ENCODE measurements at places on chromosomes 13 and 19.

DNA sequence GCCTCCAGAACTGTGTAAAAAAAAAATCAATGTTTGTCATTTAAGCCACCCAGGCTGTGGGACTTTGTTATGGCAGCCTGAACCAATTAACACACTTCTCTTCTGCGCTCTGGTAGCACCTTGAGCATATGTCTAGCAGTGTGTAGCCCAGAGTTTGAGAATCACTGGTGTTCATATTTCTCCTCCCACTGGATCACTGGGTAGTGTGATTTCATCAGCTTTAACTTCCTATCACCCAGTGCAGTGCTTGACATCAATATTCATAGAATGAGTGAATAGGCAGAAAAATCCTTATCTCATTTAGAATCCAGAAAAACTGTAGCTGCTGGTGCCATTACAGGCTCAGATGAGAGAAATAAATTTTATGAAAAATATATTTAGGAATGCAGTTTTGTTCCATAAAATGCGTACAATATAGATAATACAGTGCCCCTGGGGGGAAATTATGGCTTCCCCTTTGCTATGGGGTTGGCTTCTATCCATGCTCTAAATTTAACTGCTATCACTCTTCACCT, 30.7 kb upstream of the WASF3 start:
- no peak for DNase-seq

GRCh38 chr13:35714121-35714520, 237.6 kb upstream of the MAB21L1 start:
- no peak for DNase-seq

DNA sequence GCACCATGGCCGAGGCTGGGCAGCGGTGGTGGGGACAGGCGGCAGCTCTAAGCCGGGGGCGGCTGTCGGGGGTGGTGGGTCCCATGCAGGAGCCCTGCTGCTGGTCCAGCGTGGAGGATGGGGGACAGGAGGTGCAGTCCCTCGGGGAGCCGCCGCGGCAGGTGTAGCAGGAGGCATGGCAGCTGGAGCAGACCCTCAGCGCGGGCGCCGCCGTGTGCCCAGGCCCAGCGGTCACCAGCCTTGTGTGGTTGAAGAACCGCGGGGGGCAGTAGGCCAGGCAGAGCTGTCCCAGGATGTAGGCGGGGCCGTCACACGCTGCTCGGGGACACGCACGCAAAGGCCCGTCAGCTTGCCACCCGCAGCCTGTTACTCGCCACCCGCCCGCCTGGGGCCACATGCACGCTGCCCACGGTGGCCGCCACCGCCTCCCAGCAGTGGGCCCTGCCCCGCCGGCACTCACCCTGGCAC, 2.9 kb upstream of the C19orf25 start:
- DNase-seq = no peak

- no peak for DNase-seq
Measured at GRCh38 chr13:46759846-46760245, 37.1 kb downstream of the ESD start.

DNA sequence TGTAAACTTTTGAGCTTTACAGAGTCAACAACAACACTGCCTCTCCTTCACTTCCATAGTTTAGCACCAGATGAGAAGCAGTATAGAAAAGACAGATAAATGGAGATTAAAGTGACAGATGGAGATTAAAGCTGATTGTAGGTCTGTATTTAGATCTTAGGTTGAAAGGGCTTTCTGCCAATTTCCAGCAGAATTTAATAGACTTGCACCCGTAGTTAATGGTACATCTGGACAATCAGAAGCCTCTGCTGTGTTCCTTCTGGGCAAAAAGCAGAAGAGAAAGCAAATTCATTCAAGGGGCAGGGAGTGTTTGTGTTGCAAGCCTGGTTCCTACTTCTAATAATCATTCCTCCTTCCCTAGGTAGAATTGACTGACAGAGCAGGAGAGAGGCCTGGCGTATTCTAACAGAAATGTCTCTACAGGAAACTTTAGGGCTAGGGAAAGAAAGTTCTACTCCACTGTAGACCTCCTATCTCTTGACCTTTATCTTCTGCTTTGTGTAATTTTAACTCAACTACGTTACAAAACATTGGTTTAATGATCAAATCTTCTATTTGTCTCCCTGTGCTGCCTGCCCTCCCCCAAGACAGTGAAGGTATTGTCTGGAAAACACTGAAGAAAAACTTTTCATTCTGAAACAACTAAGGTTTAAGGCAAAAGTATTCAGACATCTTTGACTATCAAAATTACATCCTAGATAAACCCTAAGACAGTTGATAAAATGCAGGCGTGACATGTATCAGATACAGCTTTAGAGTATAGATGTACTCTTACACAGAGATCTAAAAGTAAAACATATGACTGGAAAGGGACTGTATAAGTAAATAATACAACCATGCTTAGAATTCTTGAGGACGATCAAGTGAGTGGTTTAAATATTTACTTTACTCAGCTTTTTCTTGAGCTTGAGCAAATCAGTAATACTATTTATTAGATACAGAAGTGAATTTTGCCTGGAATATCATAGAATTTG, 44.4 kb downstream of the GPC6 start:
- no peak for DNase-seq

- no peak for DNase-seq
Measured at GRCh38 chr13:104975272-104975671, 1560.2 kb downstream of the EFNB2 start.

DNA sequence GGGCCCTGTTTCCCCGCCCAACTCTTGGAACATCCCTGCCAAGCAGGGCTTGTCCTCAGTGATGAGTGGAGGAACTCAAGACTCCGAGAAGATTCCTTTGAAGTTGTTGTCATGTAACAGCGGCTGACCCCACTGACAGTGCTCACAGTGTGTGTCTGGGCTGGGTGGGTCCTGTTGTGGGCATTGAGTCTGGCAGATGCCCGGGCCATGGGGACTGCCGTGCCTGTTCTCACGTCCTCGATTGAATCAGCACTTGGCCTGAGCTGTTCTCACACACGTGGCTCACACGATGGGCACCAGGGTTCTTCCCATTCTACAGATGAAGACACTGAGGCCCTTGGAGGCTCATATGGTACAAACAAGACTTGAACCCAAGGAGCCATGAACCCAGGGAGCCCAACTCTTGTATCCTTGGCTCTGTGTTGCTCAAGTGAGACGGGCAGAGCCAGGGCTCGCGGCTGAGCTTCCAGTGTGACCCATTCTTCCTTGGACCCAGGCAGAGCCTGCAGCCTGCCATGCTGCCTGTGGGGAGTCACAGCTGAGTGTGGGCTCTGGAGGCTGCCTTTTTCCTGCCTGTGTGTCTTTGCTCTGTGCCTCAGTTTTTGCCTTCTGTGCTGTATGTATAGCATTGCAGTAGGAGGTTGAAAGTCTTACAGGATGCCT, 8.6 kb upstream of the EPN1 start:
- DNase-seq = no peak

- DNase-seq = no peak
Measured at GRCh38 chr19:2083174-2083854, 12.8 kb downstream of the MOB3A start.

- no peak for DNase-seq
Measured at GRCh38 chr19:48551437-48552302, at the start of gene SULT2B1. Gene SULT2B1, plus strand, starts transcription at chr19:48552172. Its CDS starts 81 bp downstream, at chr19:48552253.

DNA sequence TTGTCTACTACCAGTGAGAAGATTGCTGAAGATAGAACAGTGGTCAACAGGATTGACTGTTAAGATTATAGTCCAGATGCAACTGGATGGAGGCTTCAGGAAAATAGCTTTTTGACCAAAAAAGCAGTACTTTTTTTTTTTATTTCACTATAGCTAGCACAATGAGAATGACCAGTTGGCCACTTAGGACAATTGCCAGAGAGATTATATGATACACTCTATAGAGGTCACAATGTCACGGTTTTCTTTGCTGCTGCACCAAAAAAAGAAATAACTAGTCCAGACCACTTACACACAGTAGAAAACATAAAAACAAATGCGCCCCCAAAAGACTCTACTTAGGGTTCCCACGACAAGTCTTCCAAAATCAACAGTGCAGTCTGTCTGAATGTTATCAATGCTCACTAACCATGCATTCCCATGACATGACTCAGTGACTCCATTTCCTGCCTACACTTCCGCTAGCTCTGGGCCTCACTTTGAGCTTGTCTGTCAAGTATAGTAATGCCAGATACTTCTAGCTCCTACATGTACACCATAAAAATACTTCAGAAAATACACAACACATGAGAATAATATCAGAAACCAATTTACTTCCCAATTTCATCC, 209.1 kb upstream of the STARD13 start:
- DNase-seq = no peak

DNA sequence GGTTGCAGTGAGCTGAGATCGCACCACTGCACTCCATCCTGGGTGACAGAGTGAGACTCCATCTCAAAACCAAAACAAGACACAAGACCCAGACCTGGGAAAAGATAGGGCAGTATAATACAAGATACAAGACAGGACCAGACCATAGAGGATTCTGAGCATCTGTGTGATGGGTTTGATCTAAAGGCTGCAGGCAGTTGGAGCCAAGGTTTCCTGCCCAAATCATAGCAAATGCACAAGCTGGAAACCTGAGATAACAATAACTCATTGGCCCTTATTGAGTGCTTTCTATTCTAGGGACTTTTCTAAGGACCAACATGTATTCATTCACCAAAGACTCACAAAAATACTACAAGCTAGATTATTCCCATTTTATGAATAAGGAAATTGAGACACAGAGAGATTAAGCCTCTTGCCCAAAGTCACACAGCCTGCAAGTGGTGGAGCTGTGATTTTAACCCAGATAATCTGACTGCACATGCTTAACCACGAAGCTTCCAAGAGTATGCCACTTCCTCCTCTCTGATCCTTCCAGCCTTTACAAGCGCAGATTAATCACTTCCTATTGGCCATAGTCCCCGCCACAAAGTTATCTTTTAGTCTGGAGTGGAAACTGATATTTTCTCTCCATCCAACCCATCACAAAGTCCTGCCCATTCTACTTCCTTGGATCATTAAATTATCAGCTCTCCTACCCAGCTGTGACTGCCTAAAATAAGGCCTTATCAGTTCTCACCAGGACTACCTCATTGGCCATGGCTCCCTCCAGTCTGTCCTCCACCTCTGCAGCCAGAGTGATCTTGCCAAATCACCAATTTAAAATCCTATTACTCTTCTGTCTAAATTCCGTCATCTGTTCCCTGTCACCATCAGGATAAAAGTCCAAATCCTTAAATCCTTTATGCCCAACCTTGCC, 147.2 kb downstream of the FLT1 start:
- DNase-seq = no peak

GRCh38 chr13:65836066-65836465, 1394.1 kb downstream of the PCDH9 start:
- no peak for DNase-seq

DNA sequence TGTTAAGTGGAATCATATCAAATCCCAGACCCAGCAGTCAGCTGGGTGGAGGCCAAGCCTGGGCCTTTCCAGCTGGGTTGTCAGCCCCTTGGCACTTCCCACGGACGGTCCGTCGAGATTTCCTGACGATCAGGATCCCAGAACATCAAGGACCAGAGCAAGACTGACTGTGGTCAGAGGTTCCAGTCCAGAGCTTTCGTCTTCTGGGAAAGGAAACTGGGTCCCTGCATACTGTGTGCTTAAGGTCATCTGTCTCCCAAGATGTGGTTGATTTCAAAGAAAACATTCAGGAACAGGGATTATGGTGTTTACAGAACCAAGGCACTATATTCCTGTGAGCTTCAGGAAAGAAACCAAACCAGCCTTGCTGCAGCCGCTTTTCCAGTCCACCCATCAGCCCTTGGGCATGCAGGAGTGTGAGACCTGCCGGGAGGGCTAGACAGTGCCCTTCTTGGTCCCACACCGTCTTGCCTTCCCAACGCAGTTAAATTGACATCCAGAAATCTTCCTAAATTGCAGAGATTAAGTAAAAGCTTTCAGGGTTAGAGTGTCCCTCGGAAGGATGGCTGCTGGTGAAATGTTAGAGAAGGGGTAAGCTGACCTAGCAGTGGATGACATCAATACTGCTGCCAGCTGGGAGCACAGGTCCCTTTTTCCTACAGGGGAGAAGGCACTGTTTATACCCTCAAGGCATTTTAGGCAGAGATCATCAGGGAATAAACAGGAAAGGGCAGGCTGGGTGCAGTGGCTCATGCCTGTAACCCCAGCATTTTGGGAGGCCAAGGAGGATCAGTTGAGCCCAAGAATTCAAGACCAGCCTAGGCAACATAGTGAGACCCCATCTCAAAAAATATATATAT, 5.0 kb upstream of the C19orf33 start:
- DNase-seq = no peak

GRCh38 chr19:54480051-54480450, 7.0 kb upstream of the CDC42EP5 start:
- DNase-seq = no peak

DNA sequence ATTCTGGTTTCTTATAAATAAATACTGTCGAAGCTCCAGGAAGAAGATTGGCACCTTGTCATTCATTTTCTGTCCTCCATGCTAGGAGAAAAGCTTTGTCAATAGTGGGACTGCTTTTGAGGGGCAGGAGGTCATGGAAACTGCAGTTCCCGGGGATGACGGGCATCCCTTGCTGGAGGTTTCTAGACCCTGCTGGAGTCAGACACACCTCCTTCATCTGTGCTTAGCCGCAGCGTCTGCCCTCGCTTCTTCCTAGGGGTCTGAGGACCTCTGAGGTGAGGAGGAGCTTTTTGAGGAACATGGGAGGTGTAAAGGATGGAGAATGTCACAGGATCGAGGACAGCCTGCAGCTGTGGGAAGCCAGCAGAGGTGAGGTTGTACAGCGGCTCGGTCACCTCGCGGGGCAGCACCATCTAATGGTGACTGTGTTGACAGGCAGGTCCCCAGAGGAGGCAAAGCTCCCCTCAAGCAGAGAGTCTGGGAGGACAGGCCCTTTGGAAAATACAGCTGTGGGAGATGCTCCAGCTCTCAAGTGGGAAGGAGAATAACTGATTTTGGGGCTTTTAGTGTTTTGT, 172.7 kb upstream of the RNF113B start:
- DNase-seq = no peak

GRCh38 chr13:110886870-110887596, 27.8 kb downstream of the ANKRD10 start:
- no peak for DNase-seq

- DNase-seq = no peak
Measured at GRCh38 chr13:50731400-50731799, 112.1 kb downstream of the DLEU7 start.

DNA sequence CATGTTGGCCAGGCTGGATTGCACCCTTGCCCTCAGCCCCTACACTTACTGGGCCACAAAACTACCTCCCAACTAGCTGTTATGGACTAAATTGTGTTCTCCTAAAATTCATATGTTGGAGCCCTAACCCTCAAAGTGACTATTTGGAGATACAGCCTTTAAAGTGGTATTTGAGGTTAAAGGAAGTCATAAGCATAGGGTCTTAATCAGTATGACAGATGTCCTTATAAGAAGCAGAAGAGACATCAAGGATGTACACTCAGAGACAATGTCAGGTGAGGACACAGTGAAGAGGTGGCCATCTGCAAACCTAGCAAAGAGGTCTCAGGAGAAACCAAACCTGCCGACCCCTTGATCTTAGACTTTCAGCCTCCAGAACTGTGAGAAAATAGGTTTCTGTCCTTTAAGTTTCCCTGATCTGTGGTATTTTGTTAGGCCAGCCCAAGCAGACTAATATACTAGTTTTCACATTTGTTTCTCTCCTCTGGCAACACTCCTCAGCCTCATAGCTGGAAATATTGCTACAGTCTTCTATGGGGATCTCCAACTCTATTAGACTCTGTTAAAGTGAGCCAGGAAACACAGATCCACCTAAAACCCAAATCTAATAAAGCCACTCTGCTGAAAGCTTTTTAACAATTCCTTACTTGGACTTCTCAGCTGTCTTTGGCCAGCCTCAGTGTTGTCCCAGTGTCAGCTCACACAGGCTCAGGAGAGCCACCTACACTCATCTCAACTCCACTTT, 256.5 kb downstream of the TBC1D4 start:
- DNase-seq = no peak

- DNase-seq = no peak
Measured at GRCh38 chr13:101915331-101915730, 462.9 kb downstream of the ITGBL1 start.

GRCh38 chr19:37583340-37583739, 11.3 kb downstream of the ZNF571 start:
- no peak for DNase-seq
